ENCODE measurements at places on chromosomes 5 and 9.

GRCh38 chr5:40405230-40405629 lies 274.5 kb upstream of the PTGER4 start:
- DNase-seq: no peak

DNA sequence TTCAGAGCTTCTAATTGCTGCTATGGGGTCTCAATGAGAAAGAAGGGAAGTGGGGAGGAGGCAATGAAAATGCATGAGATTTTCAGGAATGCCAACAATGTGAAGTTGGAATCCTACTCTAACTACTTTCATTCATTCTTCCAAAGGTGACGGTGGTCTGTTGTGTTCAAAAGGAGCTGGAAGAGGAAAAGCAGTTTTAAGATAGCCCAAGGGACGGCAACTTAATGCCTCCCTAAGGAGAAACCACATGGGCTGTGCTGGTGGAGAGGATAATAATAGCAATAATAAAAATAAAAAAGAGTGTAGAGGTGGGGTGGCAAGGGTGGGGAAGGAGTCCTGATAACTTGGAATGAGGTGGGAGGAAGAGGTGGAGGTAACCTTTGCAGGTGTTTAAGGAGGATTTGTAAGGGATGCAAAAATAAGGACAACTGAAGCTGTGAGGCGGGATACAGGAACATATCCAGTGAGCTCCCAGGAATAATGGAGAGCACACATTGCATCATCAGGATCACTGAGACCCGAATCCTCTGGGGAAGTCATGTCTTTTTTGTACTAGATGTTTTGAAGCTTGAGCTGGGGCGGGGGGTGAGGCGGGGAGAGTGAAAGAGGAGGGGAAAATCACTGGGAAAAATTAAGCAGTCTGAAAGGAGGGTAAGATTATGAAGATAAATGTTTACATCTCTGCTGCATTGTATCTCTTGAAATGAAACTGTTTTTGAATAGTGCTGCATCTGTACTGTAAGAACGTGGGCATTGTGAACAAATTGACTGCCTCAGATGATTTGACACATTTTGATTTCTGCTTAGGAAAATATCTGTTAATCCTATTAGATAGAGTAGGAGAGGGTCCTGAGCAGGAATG lies 120.1 kb upstream of the TMEM161B start:
- DNase-seq: no peak

DNA sequence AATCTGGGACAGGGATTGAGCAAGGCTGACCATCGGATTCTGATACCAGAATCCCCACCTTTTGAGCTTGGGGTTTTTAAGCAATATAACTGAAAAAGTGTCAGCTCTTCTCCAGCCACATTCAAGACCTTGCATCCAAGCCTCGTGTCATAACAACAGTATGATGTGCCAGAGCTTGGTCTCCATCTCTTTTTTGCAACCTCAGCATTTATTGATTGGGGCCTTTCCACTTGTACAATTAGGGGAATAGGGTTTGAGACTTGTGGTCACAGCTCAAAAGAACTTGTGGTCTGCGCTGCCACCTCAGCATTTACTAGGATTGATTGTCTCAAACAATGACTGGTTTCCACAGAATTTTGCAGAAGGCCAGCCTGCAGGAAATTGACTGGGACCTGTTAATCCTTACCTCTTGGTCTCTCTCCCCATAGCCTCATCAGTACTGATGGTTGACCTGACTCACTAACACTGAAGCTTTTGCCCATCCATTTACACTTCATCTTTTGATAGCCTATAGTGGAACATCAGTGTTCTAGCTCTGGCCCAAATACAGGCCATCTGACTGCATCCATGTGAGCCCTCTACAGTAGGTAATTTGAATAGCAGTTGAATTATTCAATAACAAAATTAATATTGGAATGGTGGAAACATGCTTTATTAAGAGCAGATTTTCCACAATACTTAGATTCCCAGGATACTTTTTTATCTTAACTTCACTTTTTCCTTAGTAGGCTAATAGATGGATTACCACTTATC lies 381.6 kb upstream of the PRR16 start:
- no peak for DNase-seq

- no peak for DNase-seq
Observed at GRCh38 chr5:53291528-53291927, 182.0 kb upstream of the MOCS2 start.

DNA sequence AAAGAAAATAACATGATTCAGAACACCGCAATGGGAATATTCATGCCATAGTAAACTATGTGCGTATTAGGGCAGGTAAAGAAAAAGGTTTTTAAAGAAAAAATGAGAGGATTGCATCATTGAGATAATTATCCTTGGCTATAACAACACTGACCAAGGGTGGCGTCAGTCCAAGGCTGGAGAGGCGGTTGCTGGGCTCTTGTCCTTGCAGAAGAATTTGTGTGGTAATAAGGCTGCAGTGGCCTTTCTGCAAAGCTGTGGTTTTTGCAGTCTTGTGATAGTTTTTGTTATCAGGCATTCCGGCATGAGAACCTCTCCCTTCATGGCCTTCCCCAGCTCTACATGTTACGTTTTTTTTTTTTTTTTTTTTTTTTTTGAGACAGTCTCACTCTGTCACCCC lies 14.0 kb downstream of the BOD1 start:
- no peak for DNase-seq

DNA sequence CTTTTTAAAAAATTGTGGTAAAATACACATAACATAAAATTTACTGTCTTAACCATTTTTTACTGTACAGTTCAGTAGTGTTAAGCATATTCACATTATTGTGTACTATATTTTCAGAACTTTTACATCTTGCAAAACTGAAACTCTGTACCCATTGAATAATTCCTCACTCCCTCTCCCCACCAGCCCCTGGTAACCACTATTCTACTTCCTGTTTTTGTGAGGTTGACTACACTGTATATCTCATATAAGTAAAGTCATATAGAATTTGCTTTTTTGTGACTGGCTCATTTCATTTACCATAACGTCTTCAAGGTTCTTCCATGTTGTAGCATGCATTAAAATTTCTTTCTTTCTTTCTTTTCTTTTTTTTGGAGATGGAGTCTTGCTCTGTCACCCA lies 87.0 kb downstream of the LNPEP start:
- no peak for DNase-seq

- no peak for DNase-seq
Observed at GRCh38 chr9:18771011-18771410, 262.0 kb downstream of the SAXO1 start.

DNA sequence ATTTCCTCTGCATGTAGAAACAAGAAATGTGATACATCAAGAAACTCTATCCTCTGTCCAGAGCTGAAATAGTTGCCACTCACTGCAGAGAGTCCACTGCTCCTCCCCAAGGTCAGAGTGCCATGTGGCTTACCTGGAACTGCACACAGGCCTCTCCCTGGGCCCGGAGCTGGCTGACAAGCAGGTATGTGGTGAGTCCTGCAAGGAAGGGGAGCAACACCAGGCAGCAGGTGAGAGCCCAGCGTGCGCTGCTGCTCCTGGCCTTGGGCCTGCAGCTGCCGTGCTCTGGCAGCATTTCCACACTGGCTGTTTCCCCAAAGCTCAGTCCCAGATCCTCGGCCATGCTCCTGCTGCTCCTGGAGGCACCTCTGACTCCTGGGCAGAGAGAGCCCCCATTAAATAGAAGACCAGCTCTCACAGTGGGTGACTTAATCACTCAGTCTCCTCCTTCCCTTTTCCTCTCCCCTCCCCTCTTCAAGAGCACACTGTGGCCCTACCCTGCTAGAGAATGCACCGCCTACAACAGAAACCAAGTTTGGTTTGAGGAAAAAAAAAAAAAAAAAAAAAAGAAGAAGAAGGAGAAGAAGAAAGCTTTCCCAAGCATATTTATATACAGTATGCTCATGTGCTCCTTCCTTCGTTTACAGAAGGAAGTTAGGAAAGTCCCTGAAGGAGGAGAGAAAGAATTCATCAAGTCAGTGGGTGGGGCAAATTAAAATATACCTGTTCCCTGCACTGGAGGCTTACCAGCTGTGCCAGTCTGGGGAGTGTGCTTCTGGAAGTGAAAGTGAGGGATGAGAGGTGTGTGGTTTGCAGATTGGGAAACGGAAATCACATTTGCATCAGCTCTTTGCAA lies at the start of gene TNFSF15:
TNFSF15 (minus strand) TSS at position 370 of the 856 bp plus-strand sequence; CDS start at position 343, 27 bp downstream.
- no peak for DNase-seq

- DNase-seq: no peak
Observed at GRCh38 chr9:91886414-91887076, 63.5 kb downstream of the ROR2 start.

- DNase-seq: no peak
Observed at GRCh38 chr9:130498298-130498917, 53.6 kb downstream of the ASS1 start.

GRCh38 chr5:103522586-103522985 lies 40.0 kb downstream of the NUDT12 start:
- no peak for DNase-seq

GRCh38 chr9:72290311-72290710 lies 74.7 kb downstream of the ZFAND5 start:
- DNase-seq: no peak

DNA sequence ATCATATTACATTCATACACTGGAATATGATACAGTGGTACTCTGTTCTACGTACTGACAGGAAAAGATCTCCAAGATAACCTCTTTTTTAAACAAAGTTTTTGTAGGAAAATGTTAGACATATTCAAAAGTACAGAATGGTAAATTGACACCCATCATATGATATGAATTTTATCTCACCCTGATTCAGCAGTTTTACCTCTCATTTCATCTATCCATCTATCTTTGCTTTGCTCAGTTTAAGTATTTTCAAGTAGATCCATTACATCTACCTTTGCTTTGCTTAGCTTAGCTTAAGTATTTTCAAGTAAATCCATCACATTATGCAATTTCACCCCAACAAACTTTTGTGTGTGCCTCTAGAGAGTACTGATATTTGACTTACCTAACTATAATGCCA lies 14.3 kb downstream of the CCDC112 start:
- no peak for DNase-seq

GRCh38 chr5:32290922-32291321 lies 21.8 kb downstream of the MTMR12 start:
- DNase-seq: no peak

- DNase-seq: no peak
Observed at GRCh38 chr5:178739452-178740180, 9.2 kb upstream of the ZNF354A start.

DNA sequence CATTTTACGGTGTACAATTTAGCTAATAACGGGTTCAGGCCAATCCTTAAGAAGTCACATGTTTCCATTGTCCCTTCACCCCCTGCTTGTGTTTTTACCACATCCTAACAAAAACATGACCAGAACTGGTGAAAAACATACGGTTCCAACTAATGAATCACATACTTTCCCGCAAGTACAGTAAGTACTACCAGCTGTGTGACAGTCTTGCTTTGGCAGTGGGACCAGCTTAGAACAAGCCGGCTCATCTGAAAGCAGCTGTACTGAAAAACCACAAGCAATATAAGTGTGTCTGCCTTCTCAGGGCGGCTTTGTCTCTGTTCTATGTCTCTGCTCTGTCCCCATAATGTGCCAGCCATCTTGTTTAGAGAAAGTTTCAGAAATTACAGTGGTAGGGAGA lies 242.5 kb downstream of the BNC2 start:
- DNase-seq: no peak

- DNase-seq: no peak
Observed at GRCh38 chr9:82972446-82972845, 90.5 kb downstream of the RASEF start.

GRCh38 chr5:16135506-16135905 lies 44.1 kb downstream of the MARCHF11 start:
- no peak for DNase-seq

DNA sequence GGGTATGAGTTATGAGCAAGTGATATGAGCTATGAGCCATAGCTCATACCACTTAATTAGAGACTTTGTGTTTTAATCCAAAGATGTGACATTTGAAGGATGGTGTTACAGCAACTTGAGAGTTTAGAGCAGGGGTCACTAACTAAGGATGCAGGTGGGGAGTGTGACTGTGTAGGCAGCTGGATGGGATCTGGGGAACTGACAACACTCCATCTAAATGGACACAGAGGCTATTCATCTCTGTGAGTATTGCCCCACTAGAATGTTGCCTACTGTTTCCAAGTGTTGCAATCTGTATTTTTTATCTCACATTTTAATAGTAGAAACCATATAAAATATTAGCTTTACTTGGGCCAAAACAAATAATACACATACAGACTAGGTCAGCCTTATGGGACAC lies 488.1 kb upstream of the DAB2 start:
- DNase-seq: no peak

GRCh38 chr5:107893642-107894041 lies 222.9 kb upstream of the EFNA5 start:
- DNase-seq: no peak

All from activated CD4-positive, CD25-positive, alpha-beta regulatory T cell (primary cell).